Stimulated activated CD4-positive, alpha-beta T cell treated with anti-CD3 and anti-CD28 coated beads, TNF-alpha, amount 100 ng/mL, for 4 hours (primary cell): ENCODE measurements at places on chromosomes 12 and 14.

- DNase-seq: no peak
Observed at GRCh38 chr14:104954746-104955395, 23.3 kb downstream of the AHNAK2 start.

GRCh38 chr12:92493816-92494215, 209.0 kb upstream of the PLEKHG7 start:
- DNase-seq: no peak

GRCh38 chr12:45575417-45575816, 154.1 kb upstream of the ARID2 start:
- DNase-seq: no peak

- DNase-seq: no peak
Observed at GRCh38 chr14:32656601-32657000, 282.1 kb upstream of the NPAS3 start.

DNA sequence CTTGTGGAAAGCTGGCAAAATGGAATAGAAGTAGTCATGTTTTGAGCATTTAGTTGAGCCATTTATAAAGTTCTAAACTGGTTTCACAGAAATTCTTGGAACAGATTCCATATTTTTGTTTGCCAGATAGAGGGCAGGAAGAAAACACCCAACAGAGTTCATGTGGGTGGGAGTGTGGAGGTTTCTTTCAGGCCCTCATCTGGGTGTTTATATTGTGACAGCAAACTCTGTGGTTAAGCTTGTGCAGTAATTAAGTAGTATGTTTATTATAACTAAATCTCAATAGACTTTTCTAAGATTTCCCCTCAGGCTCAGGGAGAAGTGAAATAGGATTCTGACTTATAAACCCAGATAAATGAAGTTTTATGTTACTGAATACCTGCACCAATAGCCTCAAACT, 57.4 kb downstream of the SPPL3 start:
- no peak for DNase-seq
